ENCODE measurements at places on chromosomes 1 and 21.
A peak's percentile ranks its signal among the peaks of the same experiment; 100 is the strongest.

- DNase-seq, result no peak
These were observed 128.9 kb upstream of the DNAH14 start for GRCh38 chr1:224800486-224801119.

DNA sequence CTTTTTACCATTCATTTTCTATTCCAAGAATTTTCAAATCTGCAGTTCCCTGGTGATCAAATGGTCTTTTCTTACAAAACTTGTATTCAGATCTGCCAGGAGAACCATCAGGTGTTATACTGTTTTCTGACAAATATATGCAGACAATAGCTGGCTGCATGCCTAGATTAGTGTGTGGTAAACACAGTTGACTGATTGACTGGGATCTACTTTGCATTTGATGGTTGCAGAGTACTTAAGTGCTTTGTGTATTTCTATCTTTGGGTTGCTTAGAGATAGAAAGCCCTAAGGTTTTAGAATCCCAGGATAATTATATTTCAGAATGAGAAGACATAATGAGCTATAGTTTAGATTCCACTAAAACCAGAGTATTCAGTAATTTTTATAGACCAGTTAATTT is 102.0 kb upstream of the CHODL start:
- no peak for DNase-seq

- DNase-seq, result peak; percentile 61
These were observed 2.2 kb upstream of the ARHGAP30 start for GRCh38 chr1:161071886-161072371.

DNA sequence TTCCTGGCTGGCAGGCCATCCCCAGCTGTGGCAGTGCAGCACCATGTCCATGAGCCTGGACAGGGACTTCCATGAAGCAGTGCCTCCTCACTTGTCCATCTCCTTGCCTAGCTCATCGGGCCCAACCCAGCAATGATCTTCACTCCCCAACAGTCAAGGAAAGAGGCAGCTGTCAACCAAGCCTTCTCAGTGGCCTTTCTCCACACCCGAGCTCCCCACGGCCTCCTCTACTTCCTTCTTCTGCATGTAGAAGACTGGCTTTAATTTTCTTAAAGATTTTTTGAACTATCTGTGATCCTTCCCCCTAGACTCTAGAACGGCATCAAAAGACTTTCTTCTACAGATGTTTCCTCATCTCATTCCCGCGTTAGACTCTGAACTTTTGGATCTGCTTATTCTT is 65.5 kb upstream of the COA6 start:
- DNase-seq, result no peak

DNA sequence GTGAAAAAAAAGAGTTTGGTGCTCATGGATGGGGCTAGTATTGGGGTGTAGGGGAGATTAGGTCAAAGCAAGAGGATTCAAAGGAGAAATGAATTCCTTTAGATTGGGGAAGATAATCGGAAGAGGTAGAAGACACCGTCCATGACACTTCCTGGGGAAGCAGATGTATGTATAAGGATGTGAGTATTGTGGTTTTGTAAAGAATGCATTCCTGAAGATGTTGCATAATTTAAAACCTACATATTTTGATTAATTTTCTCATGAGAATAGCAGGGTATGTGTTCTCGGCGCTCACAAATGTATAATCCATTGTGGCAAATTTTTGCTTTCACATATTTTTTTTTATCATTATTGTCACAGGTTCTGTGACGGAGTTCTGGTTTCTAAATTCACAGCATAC is 5.5 kb upstream of the LGALS8 start:
- DNase-seq, result no peak

GRCh38 chr21:33022828-33023573 is 2.7 kb upstream of the OLIG2 start:
- no peak for DNase-seq

- DNase-seq, result no peak
These were observed 618 bp upstream of the FOXD3 start for GRCh38 chr1:63321785-63322113.

GRCh38 chr1:3453203-3453761 is 1.2 kb upstream of the ARHGEF16 start:
- peak; percentile 73 for DNase-seq

Data from DMS153 (cell line).